IPS DF 6.9 (cell line): ENCODE measurements at places on chromosomes 5 and 9.

DNA sequence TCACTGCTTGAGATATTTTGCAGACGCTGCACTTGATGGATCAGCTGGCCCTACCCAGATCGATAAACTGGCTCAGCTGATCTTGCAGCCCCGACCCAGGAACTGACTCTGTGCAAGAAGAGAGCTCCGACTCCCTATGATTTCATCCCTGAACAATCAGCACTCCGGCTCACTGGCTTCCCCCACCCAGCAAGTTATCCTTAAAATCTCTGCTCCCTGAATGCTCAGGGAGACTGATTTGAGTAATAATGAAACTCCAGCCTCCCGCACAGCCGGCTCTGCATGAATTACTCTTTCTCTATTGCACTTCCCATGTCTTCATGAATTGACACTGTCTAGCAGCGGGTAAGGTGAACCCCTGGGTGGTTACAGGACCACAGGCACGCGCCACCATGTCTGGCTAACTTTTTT lies 16.9 kb upstream of the NANS start:
- no peak for DNase-seq

DNA sequence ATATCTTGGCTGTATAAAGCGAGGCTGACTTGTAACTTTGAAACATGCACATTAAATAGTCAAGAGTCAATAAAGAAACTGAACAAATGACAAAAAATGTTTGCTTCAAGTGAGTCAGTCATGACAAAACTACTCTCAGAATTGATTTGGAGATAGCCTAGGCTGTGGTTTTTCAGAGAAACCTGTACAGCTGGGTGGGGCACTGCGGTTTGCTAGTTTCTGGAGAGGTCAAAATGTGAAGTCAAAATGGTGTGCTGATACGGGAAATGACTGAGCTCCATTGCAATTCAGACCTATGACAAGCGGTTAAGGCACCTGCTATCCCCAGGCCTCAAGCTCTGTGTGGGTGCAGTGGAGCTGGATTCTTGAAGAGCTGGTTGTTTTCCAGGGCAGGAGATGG lies 10.3 kb upstream of the CD180 start:
- DNase-seq = no peak

GRCh38 chr5:97019435-97020117 lies 83.7 kb downstream of the LNPEP start:
- no peak for DNase-seq

GRCh38 chr5:111392181-111392580 lies 120.2 kb downstream of the STARD4 start:
- DNase-seq = no peak

DNA sequence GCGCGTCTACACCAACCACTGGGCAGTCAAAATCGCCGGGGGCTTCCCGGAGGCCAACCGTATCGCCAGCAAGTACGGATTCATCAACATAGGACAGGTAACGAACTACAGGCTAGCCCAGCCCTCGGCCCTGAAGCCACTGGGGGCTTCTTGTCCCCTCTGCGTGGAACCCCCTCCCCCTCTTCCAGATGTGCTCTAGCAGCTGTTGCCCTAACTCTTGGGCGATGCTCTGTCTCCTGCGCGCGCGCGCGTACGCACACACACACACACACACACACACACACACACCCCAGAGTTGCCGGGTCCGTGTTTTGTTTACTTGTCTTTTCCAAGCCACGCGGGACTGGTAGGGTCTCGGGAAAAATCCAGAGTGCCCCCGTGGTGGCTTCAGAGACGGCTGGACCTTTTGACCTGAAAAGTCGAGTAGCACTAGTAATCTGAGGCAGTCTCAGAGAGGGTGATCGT lies 836 bp downstream of the PCSK5 start:
- no peak for DNase-seq

DNA sequence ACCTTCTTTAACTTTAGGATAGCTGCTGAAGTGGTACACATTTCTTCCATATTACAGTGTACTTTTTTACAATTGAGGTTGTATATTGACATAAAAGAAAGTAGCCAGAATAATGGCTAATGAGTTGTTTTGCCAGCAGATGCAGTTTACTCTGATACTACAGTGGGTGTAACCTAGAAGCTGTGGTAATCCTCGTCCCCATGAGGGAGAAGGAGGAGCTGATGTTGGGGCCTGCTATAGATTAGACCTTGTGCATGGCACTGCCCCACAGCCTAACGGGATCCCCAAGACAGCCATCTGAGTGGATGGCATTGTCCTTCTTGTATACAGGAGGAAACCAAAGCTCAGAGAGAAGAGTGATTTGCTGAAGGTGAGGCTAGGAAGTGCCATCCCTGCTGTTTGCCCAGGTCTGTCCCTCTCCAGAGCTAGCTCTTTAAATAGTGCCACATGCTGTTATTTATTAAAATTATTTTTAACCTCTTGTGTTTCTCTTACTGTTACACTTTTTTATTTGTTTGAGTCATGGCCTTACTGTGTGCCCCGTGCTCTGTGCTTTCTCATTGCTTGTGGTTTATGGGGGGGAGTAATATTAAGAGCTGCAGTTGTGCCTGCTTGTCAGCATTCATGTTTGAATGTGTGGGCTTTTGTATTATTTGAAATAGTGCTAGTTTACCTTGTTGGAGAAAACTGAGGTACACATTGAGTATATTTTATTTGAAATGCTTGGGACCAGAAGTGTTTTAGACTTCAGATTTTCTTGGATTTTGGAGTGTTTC lies 65.3 kb downstream of the ICE1 start:
- no peak for DNase-seq

DNA sequence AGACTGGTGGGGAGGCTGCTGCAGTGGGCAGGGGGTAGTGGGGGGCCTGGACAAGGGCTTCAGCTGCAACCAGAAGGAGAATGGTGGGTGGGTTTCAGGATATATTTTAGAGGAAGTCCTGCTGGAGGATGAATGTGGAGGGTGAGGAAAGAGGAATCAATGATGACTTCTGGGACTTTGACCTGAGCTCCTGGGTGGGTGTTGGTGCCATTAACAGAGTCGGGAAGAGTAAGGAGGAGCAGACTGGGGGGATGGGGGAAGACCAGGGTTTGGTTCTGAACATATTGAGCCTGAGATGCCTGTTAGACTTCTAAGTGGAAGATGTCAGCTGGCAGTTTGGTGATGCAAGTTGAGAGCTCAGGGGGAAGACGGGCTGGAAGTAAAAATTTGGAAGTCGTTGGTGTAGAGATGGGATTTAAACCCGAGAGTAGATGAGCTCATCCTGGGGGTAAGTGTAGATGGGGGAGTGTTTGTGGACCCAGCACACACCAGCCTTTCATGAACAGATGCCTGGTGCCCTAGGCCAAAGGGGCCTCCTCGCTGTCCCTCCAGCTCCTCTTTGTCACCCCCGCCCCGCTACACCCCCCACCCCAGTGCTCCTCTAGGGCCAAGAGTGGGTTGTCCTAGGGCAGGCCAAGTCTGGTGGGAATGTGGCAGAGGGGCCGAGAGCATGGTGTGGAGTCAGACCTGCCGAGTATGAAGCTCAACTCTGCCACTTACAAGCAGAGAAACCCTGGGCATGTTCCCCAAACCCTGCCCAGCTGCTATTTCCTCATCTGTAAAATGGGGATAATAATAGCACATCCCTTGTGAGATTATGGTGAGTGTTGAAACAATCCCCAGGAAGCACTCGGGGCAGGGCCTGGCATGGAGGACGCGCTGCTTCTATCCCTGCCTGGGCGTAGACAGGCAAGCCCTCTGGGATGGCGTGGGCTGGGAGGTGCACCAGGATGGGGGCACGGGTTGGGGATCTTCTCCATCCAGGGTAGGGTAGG lies 4.0 kb downstream of the DNM1 start:
- no peak for DNase-seq
